Activated T-cell treated with anti-CD3 and anti-CD28 coated beads, Interleukin-2, amount 50 U/mL, for 4 hours (primary cell): ENCODE measurements at places on chromosomes 12 and 14. TPM values are rescaled to one million over a fixed set of nuclear protein-coding genes. Genes with fewer than 3 reads are reported as not detected.

RFX4 gene
- not detected for total RNA-seq

ISCU gene
- 90.1 TPM for total RNA-seq

SIX6 gene
- total RNA-seq = not detected

LETMD1 gene
- total RNA-seq = 40.6 TPM

BEST3 gene
- total RNA-seq = not detected

NACA gene
- 1,189 TPM for total RNA-seq

ST8SIA1 gene
- total RNA-seq = 1.6 TPM

NEMF gene
- total RNA-seq = 54.0 TPM

CRIP2 gene
- total RNA-seq = 0.91 TPM

OR10AD1 gene
- not detected for total RNA-seq

IFNG-AS1 gene
- not detected for total RNA-seq

KRT6B gene
- total RNA-seq = not detected

TTC9 gene
- 3.6 TPM for total RNA-seq

MON2 gene
- total RNA-seq = 28.4 TPM

KRT7 gene
- 1.5 TPM for total RNA-seq

GPR135 gene
- 0.53 TPM for total RNA-seq

MANSC4 gene
- not detected for total RNA-seq

CIROP gene
- total RNA-seq = not detected

KRT6A gene
- total RNA-seq = not detected

CMA1 gene
- total RNA-seq = not detected

SMCO3 gene
- not detected for total RNA-seq

TMEM229B gene
- 3.5 TPM for total RNA-seq

TMEM30B gene
- total RNA-seq = 1.3 TPM

WNT1 gene
- total RNA-seq = not detected

KRT2 gene
- not detected for total RNA-seq

APOF gene
- total RNA-seq = not detected

MEG3 gene
- 1.1 TPM for total RNA-seq

KCNC2 gene
- total RNA-seq = not detected

HOXC12 gene
- not detected for total RNA-seq

MGP gene
- not detected for total RNA-seq

DAO gene
- total RNA-seq = not detected

LMO3 gene
- total RNA-seq = 0.20 TPM

TSPAN19 gene
- not detected for total RNA-seq

PROX2 gene
- 0.35 TPM for total RNA-seq

DICER1 gene
- total RNA-seq = 46.2 TPM

DNAI7 gene
- total RNA-seq = not detected

LALBA gene
- not detected for total RNA-seq

SYT1 gene
- 0.16 TPM for total RNA-seq

ALG10 gene
- 18.7 TPM for total RNA-seq

NGB gene
- not detected for total RNA-seq
